Muscle of leg (tissue), 16 donors: ENCODE measurements at places on chromosomes 3 and 15. TPM values are rescaled to one million over a fixed set of nuclear protein-coding genes. Genes with fewer than 3 reads are reported as not detected.

Gene CMC1
- 10.7 TPM for total RNA-seq

Gene CPEB1
- 1.3 TPM for total RNA-seq

Gene RAD51
- total RNA-seq: 3.6 TPM

Gene ECE2
- total RNA-seq: not detected

Gene NEDD4
- 19.0 TPM for total RNA-seq

Gene LIPH
- 0.18 TPM for total RNA-seq

Gene PCYT1A
- 34.7 TPM for total RNA-seq

Gene MLH1
- 50.3 TPM for total RNA-seq

Gene USP50
- total RNA-seq: 0.58 TPM

Gene CHRM5
- total RNA-seq: not detected

Gene CCR8
- not detected for total RNA-seq

Gene IDH2
- total RNA-seq: 215 TPM

Gene MCF2L2
- 0.35 TPM for total RNA-seq

Gene TRPM1
- total RNA-seq: not detected

Gene PPP1R14D
- total RNA-seq: not detected

Gene CDCP1
- 0.04 TPM for total RNA-seq

Gene WNT5A
- total RNA-seq: 10.6 TPM

Gene CAMK1
- 19.8 TPM for total RNA-seq

Gene ANKRD63
- 0.22 TPM for total RNA-seq

Gene TP63
- total RNA-seq: 7.0 TPM

Gene SUCNR1
- total RNA-seq: 0.04 TPM

Gene GOLGA6D
- total RNA-seq: 0.09 TPM

Gene WDR6
- total RNA-seq: 79.4 TPM

Gene GOLGA8J
- total RNA-seq: 0.09 TPM

Gene OSTN
- 12.9 TPM for total RNA-seq

Gene APOD
- total RNA-seq: 19.2 TPM

Gene RBPMS2
- 0.44 TPM for total RNA-seq

Gene B3GALNT1
- total RNA-seq: 20.4 TPM

Gene MNS1
- 5.1 TPM for total RNA-seq

Gene CYP8B1
- total RNA-seq: not detected

Gene ISG20
- 0.35 TPM for total RNA-seq

Gene SLCO3A1
- total RNA-seq: 1.7 TPM

Gene CALML4
- total RNA-seq: 11.3 TPM

Gene MINAR1
- 2.8 TPM for total RNA-seq

Gene CHRNA7
- total RNA-seq: 0.84 TPM

Gene PPP2R3A
- 64.6 TPM for total RNA-seq

Gene CCDC39
- total RNA-seq: not detected

Gene NOX5
- total RNA-seq: 0.09 TPM

Gene ELP6
- 28.0 TPM for total RNA-seq

Gene GOLGA8K
- 0.75 TPM for total RNA-seq

Gene TRIM42
- total RNA-seq: not detected

Gene BTLA
- 0.18 TPM for total RNA-seq

Gene PIF1
- total RNA-seq: 4.3 TPM

Gene RRP9
- 15.3 TPM for total RNA-seq

Gene CIB2
- total RNA-seq: 15.5 TPM

Gene AADACL2
- total RNA-seq: not detected

Gene ATP13A3
- 35.2 TPM for total RNA-seq

Gene IL16
- total RNA-seq: 3.9 TPM

Gene MB21D2
- total RNA-seq: 15.8 TPM

Gene MCTP2
- 0.98 TPM for total RNA-seq

Gene NEK10
- total RNA-seq: 6.6 TPM

Gene ROPN1
- not detected for total RNA-seq

Gene THAP10
- 1.5 TPM for total RNA-seq

Gene DHX30
- 41.5 TPM for total RNA-seq

Gene SEMA3B
- total RNA-seq: 51.8 TPM

Gene TMEM266
- 0.13 TPM for total RNA-seq

Gene HDAC11
- 14.9 TPM for total RNA-seq
